ENCODE measurements at places on chromosomes 6 and 20.
A peak's percentile ranks its signal among the peaks of the same experiment; 100 is the strongest.

- no peak for DNase-seq
Measured at GRCh38 chr20:37995856-37996605, 37.2 kb downstream of the TTI1 start.

- DNase-seq: no peak
Measured at GRCh38 chr6:81054036-81054435, 698.4 kb downstream of the TENT5A start.

DNA sequence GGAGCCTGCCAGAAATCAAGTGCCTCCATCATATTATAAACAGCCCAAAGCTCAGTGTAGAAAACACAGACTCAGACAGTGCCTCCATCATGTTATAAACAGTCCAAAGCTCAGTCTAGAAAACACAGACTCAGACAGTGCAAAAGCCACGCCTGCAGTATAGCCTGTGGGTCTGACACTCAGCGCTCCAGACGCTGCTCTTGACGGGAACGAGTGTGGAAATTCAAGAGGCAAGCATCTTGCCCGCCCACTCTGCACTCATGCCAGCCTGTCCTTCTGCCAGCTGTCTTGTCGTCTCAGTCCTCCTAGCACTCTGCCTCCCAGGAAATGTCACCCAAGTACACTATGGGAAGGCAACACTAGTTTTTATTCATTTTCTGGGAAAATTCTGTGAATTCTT lies 274.2 kb upstream of the CDH4 start:
- DNase-seq: no peak

GRCh38 chr20:48556956-48557355 lies 270.8 kb downstream of the PREX1 start:
- peak; percentile 33 for DNase-seq

DNA sequence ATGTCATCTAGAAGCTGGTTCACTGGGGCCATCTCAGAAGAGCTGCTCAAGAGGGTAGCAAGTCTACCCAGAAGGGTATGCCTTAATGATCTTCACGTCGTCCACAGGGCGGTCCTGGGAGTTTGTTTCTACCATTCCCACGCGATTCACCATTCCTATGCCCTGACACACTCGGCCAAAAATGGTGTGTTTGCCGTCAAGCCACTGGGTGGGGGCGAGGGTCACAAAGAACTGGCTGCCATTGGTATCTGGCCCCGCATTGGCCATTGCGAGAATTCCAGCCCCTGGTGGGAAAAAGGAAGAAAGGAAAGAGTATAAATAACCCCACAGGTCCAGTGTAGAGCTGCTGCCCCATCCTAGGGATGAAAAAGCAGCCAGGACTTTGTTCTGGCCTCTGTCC lies 16.5 kb upstream of the CPNE5 start:
- no peak for DNase-seq

DNA sequence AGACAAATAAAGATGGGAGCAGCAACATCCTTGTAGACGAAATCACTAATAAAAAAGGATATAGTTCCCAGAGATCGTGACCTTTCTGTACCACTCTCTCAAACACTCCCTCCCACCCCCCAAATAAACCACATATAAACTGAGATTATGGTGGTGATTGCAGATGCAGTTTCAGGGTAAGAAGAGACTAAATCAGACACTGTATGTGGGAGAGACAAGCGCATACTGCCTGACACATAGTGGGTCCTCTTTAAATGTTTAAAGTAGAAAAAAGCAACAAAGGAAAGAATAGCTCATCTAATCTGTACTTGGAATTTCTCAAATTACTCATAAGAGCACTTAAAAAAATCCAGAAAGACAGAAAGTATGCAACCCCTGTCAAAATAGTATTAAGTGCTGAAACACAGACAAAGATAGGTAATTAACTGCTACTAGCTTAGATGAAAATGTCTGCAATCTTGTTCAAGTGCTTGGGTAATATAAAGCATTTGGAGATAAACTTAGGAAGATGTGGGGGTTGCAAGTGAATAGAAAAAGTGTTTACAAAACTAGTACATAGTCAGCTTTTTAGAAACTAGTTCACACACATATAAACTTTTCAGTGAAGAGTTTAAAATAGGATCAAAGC lies 151.6 kb downstream of the BACH2 start:
- DNase-seq: no peak

- no peak for DNase-seq
Measured at GRCh38 chr6:140711019-140711613, 1336.7 kb upstream of the CITED2 start.

GRCh38 chr20:50400705-50401586 lies 109.2 kb upstream of the PTPN1 start:
- no peak for DNase-seq

DNA sequence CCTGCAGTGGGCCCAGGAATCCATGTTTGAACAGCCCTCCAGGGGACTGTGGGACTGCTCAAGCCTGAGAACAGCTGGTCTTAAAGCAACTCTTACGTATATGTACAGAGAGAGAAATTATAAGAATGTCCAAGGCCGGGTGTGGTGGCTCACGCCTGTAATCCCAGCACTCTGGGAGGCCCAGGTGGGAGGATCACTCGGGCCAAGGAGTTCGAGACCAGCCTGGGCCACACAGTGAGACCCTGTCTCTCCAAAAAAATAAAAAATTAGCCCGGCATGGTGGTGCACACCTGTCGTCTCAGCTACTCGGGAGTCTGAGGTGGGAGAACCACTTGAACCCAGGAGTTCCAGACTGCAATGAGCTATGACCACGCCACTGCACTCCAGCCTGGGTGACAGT lies 134.0 kb downstream of the DTNBP1 start:
- DNase-seq: no peak

- no peak for DNase-seq
Measured at GRCh38 chr6:157548635-157549467, 167.9 kb downstream of the ZDHHC14 start.
